H1 (cell line): ENCODE measurements at places on chromosomes 2 and 18.

GRCh38 chr18:49170925-49171505 lies 220.2 kb upstream of the SMAD7 start:
- no peaks in the 10 kb centered on the region for H3K4me1 ChIP-seq
- H3K36me3 ChIP-seq, result no peaks in the 10 kb centered on the region
- no peaks in the 10 kb centered on the region; the same call in 1 of the 2 replicates for H3K27me3 ChIP-seq
- no peak overlapping the region for H3K27ac ChIP-seq
- no peak for DNase-seq

GRCh38 chr2:212794471-212794870 lies 255.9 kb upstream of the ERBB4 start:
- DNase-seq, result no peak
- no peaks in the 10 kb centered on the region for H3K4me1 ChIP-seq
- no peaks in the 10 kb centered on the region for H3K27me3 ChIP-seq
- no peaks in the 10 kb centered on the region for H3K36me3 ChIP-seq

DNA sequence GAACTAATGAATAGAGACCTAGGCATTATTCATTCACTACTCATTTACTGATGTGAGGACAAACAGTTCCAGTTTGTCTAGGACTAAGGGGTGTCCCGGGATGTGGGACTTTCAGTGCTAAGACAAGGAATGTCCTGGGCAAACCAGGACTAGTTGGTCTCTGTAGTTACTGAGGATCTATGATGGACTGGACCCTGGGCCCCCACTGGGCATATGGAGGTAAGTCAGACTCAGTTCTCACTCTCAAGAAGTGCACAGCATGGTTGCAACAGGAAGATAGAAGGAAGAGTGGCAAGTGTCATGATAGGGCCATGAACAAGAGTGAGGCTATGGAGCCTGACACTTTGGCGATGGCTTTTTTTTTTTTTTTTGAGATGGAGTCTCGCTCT lies 128.2 kb downstream of the MYCN start:
- H3K27ac ChIP-seq, result no peak overlapping the region
- H3K4me3 ChIP-seq, result no peak overlapping the region

DNA sequence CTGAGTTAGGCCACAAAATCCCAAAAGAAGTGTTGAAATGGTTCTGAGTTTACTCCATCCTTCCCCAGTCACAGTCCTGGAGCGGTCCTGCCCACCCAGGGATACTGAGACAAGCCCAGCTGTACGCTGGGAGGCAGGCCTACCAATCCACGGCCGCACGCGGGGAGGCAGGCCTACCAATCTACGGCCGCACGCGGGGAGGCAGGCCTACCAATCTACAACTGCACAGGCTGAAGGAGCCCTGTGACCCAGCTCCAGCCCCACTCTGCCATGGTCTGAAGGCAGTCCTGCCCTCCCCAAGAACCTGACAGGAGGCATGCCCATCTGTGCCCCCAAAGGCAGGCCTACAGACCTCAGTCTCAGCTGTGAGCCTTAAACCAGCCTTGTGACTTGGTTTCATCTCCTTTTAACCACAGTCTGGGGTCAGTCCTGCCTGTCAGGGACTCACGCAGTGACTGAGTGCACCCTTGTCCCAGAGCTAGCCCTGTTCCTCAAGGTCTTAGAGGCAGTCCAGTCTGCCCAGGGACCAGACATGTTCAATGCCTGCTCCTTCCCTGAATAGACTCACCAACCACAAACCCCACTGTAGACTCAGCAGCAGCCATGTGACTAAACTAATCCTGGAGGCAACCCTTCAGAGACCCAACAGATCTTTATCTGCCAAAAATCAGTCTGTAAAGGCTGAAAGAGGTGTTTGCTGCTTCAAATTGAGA lies 36.8 kb downstream of the GPC1 start:
- H3K4me3 ChIP-seq, result no peak overlapping the region
- H3K27ac ChIP-seq, result no peak overlapping the region
- H3K4me1 ChIP-seq, result no peaks in the 10 kb centered on the region
- H3K27me3 ChIP-seq, result peaks cover 5% of the 10 kb centered on the region; the same call in 1 of the 2 replicates
- H3K36me3 ChIP-seq, result no peaks in the 10 kb centered on the region

GRCh38 chr2:36413218-36413617 lies 57.6 kb downstream of the CRIM1 start:
- no peaks in the 10 kb centered on the region for H3K27me3 ChIP-seq
- H3K4me3 ChIP-seq, result no peak overlapping the region
- no peak for DNase-seq
- H3K4me1 ChIP-seq, result peaks cover 6% of the 10 kb centered on the region
- no peak overlapping the region for H3K27ac ChIP-seq

DNA sequence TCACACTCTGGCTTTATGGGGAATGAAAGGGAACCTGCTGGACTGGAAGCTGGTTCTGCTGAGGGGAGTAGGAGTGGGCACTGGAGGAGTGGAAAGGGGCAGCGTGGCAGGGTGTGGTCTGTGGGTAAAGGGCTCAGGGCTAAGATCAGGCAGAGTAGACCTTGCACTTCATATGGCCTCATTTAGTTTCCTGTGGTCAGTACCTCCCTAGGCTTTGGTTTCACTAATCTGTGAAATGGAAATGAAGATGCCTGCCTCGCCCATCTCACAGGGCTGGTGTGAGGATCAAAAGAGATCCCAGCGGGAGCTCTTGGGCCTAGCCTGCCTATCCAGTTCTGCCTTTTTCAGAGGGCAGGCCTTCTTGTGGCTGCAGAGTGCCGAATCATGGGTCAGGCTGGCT lies 208.7 kb downstream of the LOXHD1 start:
- H3K4me1 ChIP-seq, result peaks cover 11% of the 10 kb centered on the region
- no peak overlapping the region for H3K4me3 ChIP-seq
- peaks cover 4% of the 10 kb centered on the region; the same call in 1 of the 2 replicates for H3K36me3 ChIP-seq
- DNase-seq, result no peak
- H3K27ac ChIP-seq, result no peak overlapping the region
- no peaks in the 10 kb centered on the region for H3K27me3 ChIP-seq

GRCh38 chr18:23722646-23723045 lies 33.4 kb downstream of the LAMA3 start:
- no peak overlapping the region for H3K4me3 ChIP-seq
- no peak overlapping the region for H3K27ac ChIP-seq
- H3K4me1 ChIP-seq, result no peaks in the 10 kb centered on the region

- H3K4me3 ChIP-seq, result no peak overlapping the region
- no peaks in the 10 kb centered on the region for H3K27me3 ChIP-seq
- no peaks in the 10 kb centered on the region for H3K36me3 ChIP-seq
- no peak overlapping the region for H3K27ac ChIP-seq
- no peaks in the 10 kb centered on the region for H3K4me1 ChIP-seq
Observed at GRCh38 chr2:176729706-176730569, 460.7 kb downstream of the MTX2 start.

- H3K4me1 ChIP-seq, result no peaks in the 10 kb centered on the region
- no peak overlapping the region; the same call in 1 of the 2 replicates for H3K27ac ChIP-seq
- DNase-seq, result no peak
- no peaks in the 10 kb centered on the region for H3K27me3 ChIP-seq
- no peaks in the 10 kb centered on the region; the same call in 1 of the 2 replicates for H3K36me3 ChIP-seq
- H3K4me3 ChIP-seq, result no peak overlapping the region
Observed at GRCh38 chr2:239318790-239319661, 81.8 kb downstream of the HDAC4 start.

- no peak for DNase-seq
- no peak overlapping the region for H3K27ac ChIP-seq
- no peak overlapping the region for H3K4me3 ChIP-seq
Observed at GRCh38 chr2:205496370-205496769, 185.9 kb upstream of the NRP2 start.

DNA sequence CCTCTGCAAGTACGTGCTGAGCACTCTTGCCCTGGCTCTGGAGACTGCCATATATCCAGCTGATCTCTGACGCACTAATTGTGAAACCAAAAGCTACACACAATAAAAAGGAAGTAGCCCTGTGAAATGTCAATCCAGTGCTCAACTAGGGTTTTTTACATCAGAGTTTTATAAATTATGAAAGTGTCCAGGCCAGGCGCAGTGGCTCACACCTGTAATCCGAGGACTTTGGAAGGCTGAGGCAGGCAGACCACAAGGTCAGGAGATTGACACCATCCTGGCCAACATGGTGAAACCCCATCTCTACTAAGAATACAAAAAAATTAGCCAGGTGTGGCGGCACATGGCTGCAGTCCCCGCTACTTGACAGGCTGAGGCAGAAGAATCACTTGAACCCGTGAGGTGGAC lies 24.5 kb upstream of the PEX13 start:
- no peak for DNase-seq
- no peak overlapping the region for H3K4me3 ChIP-seq
- no peaks in the 10 kb centered on the region for H3K36me3 ChIP-seq

DNA sequence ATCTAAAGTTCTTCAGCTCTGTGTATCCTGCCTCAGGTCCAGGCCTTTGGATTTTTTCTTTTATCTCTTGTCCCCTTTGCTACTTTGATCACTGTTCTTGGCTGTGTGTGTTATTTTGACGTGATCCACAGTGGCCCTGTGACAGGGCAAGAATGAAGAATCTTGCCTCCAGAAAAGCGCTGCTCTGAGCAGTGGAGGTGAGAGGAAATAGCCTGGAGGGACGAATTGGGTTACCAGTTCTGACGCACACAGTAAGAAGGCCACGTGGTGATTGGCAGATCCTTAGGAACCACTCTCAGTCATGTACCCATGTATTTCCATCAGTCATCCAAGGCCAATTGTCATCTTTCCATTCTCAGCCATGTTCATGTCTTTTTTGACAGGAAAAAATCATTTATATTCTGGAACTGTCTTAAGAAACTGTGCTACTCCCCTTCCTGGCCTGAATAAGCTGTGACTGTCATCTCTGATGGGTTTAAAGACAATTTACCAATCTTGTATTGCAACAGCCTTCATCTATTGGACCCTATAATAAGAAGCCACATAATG lies 47.6 kb downstream of the MAPK4 start:
- no peaks in the 10 kb centered on the region for H3K4me1 ChIP-seq
- no peak for DNase-seq

GRCh38 chr2:43718530-43719124 lies 42.4 kb upstream of the C1GALT1C1L start:
- H3K4me3 ChIP-seq, result no peak overlapping the region
- no peaks in the 10 kb centered on the region for H3K36me3 ChIP-seq
- H3K27me3 ChIP-seq, result no peaks in the 10 kb centered on the region
- no peak for DNase-seq
- H3K4me1 ChIP-seq, result peaks cover 3% of the 10 kb centered on the region; the same call in 1 of the 2 replicates

- no peak for DNase-seq
- H3K4me3 ChIP-seq, result no peak overlapping the region
- no peak overlapping the region for H3K27ac ChIP-seq
- no peaks in the 10 kb centered on the region for H3K27me3 ChIP-seq
- no peaks in the 10 kb centered on the region for H3K4me1 ChIP-seq
Observed at GRCh38 chr2:62938126-62938525, 112.5 kb upstream of the OTX1 start.

DNA sequence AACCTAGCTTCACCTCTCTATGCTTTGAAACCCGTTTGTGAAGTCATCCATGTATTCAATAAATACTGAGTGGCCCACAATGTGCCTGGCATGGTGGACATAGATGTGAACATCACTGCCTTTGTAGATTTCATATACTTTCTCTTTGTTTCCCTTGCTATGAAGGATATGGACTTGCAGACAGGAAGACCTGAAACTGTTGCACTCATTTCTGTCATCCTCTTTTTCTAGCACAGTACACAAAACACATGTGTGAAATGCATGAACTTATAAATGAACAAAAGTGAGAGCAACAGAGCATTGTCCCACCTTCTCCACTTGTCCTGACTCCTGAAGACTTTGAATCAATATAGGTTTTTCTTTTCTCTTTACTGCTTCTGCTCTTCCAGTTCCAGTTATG lies 249.4 kb upstream of the LINC00305 start:
- no peak overlapping the region for H3K4me3 ChIP-seq
- H3K27me3 ChIP-seq, result no peaks in the 10 kb centered on the region
- no peak overlapping the region for H3K27ac ChIP-seq

DNA sequence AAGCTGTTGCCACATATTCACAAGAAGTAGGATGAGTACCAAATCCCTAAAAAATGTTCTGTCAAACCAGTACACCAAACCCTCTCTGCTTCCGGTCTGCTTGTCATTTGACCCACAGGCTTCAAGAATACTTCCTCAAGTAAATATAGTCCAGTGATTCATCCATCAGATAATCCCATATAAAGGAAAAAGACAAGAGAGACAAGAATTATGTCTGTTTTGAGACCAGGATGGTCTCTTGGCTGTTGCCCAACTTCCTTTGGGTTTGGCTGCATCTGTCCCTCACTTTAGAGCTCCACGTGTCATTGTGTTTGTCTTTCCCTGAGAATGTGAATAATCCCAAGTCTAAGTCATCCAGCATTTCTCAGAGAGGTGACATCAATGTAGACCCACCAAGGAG lies 91.5 kb upstream of the NRP2 start:
- no peaks in the 10 kb centered on the region for H3K27me3 ChIP-seq
- H3K4me3 ChIP-seq, result no peak overlapping the region
- no peak for DNase-seq
- H3K4me1 ChIP-seq, result no peaks in the 10 kb centered on the region
- no peak overlapping the region for H3K27ac ChIP-seq

DNA sequence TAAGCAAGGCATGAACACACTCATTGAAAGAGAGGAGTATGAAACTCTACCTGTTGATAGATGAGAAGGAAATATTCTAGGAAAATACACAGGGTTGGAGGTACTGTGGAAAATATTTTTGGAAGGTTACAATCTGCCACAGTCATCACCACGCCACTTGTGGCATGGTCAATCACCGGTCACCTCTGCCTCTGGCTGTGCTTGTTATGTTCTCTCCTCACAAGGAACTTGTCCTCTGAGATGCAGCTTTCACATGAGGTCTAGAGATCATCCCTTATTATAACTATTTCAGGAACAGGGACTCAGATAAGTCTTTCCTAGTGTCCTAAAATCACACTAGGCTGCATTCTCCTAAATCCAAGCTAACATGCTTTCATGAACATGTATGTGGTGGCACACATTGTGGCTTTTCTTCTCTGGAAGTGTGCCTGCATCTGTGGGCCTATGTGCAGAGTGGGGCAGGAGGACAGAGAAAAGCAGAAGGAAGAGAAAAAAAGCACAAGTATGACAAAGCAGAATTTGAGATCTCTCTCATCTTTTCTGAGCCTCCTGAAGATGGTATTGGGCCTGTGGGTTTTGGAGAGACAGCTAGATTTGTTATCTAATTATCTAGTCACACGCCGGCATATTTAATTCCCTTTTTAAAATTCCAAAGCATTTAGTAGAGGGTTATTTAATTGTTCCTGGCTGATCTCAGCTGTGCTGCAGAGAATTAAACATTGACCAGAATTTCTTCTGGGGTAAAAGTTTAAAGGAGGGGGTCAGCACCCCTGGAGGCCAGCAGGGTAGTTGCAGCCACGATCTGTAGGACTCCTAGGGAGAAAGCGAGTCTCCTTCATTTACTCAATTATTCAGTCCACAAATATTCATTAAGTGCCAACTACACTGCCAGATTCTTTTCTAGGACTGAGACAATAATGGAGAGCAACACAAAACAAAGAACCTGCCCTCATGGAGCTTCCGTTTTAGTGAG lies 294.6 kb downstream of the RDH14 start:
- H3K27ac ChIP-seq, result no peak overlapping the region
- H3K4me1 ChIP-seq, result no peaks in the 10 kb centered on the region
- H3K4me3 ChIP-seq, result no peak overlapping the region
- no peaks in the 10 kb centered on the region for H3K36me3 ChIP-seq
- no peak for DNase-seq
- no peaks in the 10 kb centered on the region for H3K27me3 ChIP-seq
